ENCODE measurements at places on chromosomes 2 and 18.

DNA sequence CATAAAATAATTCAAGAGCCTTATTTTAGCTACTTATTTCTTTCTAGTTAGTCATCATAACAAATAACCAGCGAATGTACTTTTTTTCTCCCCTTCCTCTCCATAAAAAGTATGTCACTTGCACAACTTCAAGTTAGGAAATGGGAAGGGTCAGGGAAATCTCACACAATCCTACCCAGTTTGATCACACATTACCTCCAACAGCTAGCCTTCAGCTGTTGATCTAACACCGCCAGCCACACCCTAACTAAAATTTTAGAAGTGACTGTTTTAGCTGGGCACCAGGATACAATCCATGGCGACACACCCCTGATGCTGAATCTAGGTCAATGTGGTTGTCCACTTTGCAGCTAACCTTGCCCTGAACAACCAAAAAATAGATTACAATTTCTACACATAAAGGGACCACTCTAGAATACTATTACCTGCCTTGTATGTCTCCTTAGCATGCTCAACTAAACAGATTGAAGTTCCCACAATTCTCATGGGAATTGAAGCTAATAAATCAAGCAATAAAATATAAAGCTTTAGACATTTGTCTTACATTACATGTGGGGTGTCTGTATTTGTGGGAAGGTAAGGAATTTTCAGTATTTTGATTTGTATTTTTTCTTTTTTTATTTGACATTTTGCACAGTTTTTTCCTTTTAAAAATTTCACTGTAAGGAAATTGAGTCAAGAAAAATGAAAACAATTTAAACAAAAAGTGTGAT is 7.3 kb upstream of the COL3A1 start:
- no peak for DNase-seq

GRCh38 chr2:231575612-231576256 is 16.9 kb upstream of the TEX44 start:
- DNase-seq: no peak

DNA sequence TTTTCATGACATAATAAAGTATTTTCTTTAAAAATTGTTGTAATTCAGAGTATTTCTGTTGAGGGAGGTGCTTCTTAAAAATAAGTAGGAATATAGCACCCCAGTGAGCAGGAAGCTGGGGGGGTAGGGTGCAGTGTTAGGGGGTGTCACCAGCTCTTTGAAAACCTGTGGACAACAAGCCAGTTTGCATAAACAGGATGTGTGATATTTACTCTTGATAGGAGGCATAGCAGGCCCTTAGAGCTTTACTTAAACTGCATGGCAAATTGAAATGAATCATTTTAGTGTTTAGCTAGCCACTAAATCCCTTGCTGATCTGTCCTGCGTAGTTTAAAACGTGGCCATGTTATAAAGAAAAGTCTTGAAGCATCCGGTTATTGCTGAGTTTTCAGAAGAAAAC is 8.4 kb downstream of the TGIF1 start:
- no peak for DNase-seq

DNA sequence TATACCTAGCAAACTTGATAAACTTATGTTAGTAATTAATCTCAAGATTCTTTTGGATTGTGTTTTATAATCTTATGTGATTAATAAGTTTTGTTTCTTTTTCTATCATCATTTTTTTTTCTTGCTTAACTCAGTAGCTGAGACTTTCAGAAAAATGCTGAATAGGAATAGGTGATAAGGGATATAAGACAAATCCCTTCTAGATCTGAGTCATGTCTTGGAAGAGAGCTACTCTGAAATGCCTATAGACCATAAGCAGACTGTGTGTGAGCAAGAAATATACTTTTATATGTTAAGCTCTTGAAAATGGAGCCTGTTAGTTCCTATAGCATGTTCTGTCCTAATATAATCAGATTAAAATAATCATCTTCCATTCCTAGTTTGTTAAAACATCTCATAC is 29.6 kb downstream of the CYBRD1 start:
- DNase-seq: no peak

DNA sequence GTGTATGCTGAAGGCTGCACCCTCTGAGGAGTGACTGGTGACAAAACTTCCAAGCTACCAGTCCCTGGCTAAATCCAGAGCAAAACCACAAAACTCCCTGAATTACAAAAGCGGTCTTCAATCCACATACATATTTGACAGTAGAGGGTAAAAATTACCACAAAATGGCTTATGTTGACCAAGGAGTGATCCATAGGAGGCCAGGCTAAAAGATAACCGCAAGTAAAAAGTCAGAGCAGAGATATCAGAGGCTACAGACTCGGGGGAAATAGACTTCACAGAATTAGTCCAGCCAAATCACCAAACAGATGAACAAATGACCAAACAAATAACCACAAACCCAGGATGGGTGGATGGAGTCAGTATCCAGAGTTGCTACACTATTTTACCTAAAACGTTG is 19.4 kb downstream of the STARD6 start:
- DNase-seq: no peak

DNA sequence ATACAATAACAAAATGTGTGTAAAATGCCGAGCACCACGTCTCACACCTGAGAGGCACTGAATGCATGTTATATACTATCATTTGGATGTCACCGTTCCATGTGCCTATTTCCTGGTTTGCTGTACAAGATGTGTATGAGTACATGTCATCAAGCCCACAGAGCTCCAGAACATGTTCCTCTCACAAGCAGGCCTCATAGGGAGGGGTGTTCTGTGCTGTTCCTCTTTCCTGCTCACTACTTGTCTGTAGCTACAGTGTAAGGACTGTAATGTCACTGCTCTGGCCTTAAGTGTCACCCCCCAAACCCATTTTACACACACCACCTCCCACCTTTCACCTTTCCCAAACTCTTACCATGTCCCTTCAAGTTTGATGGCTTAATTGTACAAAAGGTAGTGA is 1.8 kb downstream of the AFF3 start:
- no peak for DNase-seq
